Keratinocyte (primary cell): ENCODE measurements at places on chromosomes 2 and 18. TPM values are rescaled to one million over a fixed set of nuclear protein-coding genes. Genes with fewer than 3 reads are reported as not detected.

Gene RAB17
- polyA plus RNA-seq = 1.4 to 3.7 TPM (median 2.4 TPM) in 3 replicates

DNA sequence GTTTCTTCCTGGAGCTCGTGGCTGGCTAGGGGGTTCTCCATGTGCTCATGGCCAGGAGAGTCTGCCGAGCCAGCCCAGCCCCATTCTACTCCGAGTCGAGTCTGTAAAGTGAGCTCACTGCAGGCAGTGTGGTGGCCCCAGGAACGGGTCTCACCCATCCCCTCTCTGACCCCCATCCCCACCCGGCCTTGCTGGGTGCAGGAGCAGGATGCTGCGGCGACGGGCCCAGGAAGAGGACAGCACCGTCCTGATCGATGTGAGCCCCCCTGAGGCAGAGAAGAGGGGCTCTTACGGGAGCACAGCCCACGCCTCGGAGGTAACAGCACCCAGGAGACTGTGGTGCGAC lies 1.4 kb downstream of the ANO7 start:
- H3K27ac ChIP-seq = no peak overlapping the region
- H3K27me3 ChIP-seq = peaks cover 27% of the 10 kb centered on the region
- no peak for DNase-seq
- no peak overlapping the region for H3K4me3 ChIP-seq
- H3K4me1 ChIP-seq = no peaks in the 10 kb centered on the region

Gene CFAP65
- not detected in 3 replicates for polyA plus RNA-seq

GRCh38 chr2:27049422-27050280 lies 1.8 kb upstream of the AGBL5 start:
- peak overlapping the region; percentile 94 for H3K4me3 ChIP-seq

DNA sequence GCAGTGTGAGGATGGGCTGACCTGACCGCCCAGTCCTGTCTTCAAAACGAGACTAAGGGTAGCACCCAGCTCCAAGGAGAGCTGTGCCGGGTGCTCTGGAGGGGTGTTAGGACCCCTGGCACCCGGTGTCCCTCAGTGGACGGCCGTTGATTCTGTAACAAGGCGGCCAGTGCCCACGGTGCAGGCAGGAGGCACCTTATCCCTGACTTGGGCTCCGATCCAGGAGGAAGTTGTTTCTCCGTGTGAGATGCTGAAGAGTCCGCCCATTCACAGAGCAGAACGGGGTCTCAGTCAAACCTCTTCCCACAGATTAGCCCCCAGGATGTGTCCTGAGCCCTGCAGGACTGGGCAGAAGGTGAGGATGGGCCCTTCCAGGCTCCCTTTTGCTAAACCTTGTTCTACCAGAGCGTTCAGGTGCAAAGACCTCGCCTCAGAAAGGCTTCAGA lies 123.0 kb downstream of the NFATC1 start:
- H3K27me3 ChIP-seq = no peaks in the 10 kb centered on the region
- no peaks in the 10 kb centered on the region for H3K36me3 ChIP-seq
- no peak overlapping the region for H3K27ac ChIP-seq
- H3K4me3 ChIP-seq = no peak overlapping the region

Gene SERPINB10
- 4.2 to 10.1 TPM (median 5.8 TPM) in 3 replicates for polyA plus RNA-seq

Gene STAT4
- 1.6 to 3.3 TPM (median 2.0 TPM) in 3 replicates for polyA plus RNA-seq

- H3K27me3 ChIP-seq = no peaks in the 10 kb centered on the region
- H3K27ac ChIP-seq = no peak overlapping the region
- DNase-seq = no peak
- H3K4me3 ChIP-seq = no peak overlapping the region
These were observed 89.2 kb upstream of the MSH2 start for GRCh38 chr2:47313728-47314127.

- H3K27me3 ChIP-seq = no peaks in the 10 kb centered on the region
- no peak overlapping the region for H3K4me3 ChIP-seq
- H3K36me3 ChIP-seq = no peaks in the 10 kb centered on the region
These were observed 57.4 kb upstream of the EPB41L3 start for GRCh38 chr18:5601188-5601624.

DNA sequence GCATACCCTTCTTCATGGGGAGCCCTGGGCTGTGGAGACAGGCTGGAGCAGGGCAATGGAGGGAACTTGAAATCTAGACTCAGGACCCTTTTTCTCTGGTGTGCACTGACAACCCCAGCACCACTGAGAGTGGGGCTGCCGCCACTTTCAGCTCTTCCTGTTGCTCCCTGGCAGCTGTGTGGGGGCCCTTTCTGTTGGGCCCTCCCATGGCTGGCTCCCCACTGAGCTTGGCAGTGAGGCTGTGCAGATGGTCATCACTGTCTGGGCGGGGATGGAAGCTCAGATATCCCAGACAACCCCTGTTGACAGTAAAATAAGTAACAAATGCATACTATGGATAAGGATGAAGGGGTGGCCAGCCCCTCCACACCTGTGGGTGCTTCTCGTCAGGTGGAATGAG lies 6.7 kb downstream of the MYO7B start:
- no peak for DNase-seq
- no peak overlapping the region for H3K4me3 ChIP-seq
- no peaks in the 10 kb centered on the region for H3K36me3 ChIP-seq
- H3K27me3 ChIP-seq = peaks cover 15% of the 10 kb centered on the region

Gene SERPINB4
- polyA plus RNA-seq = 0.52 to 4.7 TPM (median 2.4 TPM) in 3 replicates

Gene SMYD1
- not detected in 3 replicates for polyA plus RNA-seq

Gene UGT1A10
- 1.8 to 2.4 TPM (median 2.0 TPM) in 3 replicates for polyA plus RNA-seq

- peaks cover 11% of the 10 kb centered on the region for H3K4me1 ChIP-seq
- no peak overlapping the region for H3K27ac ChIP-seq
These were observed 1.2 kb upstream of the CYP20A1 start for GRCh38 chr2:203237346-203238238.

- no peak for DNase-seq
- no peak overlapping the region for H3K4me3 ChIP-seq
- H3K4me1 ChIP-seq = peaks cover 7% of the 10 kb centered on the region
- no peak overlapping the region for H3K27ac ChIP-seq
- peaks cover 6% of the 10 kb centered on the region for H3K36me3 ChIP-seq
These were observed 34.1 kb downstream of the HK2 start for GRCh38 chr2:74867841-74868658.

Gene CYP1B1
- 0.65 to 2.2 TPM (median 1.6 TPM) in 3 replicates for polyA plus RNA-seq
